ENCODE measurements at places on chromosomes 6 and 20. TPM values are rescaled to one million over a fixed set of nuclear protein-coding genes. Genes with fewer than 3 reads are reported as not detected.

- peak; percentile 98 for ATAC-seq
- no peaks in the 10 kb centered on the region for H3K36me3 ChIP-seq
- H3K4me3 ChIP-seq: peak overlapping the region; percentile 76
Observed at GRCh38 chr6:5851261-5851757, 155.4 kb downstream of the NRN1 start.

DNA sequence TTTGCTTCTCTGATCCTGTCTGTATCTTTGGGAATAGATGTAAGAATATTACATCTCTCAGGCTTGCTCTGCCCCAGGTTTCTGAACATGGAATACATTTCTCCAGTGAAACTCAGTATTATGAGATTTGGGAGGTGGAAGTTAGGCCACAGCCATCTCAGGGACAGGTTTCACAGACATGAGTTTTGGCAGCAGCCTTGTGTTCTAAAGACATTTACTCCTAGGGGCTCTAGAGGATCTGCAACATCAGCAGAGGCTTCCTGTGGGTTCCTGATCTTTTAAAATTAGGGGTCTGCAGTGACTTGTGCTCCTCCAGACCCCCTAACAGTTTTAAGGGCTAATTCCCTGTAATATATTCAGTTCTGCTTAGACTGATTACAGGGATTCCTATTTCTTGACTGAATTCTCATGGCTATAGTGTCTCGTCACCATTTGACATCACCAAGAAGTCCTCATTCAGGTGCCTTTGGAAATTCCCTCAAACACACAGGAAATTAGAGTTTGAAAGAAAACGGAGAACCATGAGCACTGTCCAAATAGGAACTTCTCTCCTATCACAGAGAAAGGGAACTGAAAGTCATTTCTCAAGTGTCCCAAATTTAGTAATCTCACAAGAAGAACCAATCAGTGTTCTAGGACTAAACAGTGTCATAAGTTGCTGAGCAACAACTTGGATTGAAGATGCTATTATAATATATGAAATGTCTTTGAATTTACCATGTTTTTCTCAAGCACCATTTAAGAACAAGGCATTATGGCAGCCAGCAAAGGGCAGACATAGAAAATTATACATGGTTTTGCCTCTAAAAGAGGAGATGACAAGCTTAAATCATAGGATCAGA lies 2.5 kb upstream of the HLA-DRA start:
- no peak overlapping the region for H3K4me3 ChIP-seq
- peaks cover 18% of the 10 kb centered on the region for H3K27me3 ChIP-seq
- H3K4me1 ChIP-seq: peaks cover 8% of the 10 kb centered on the region
- no peaks in the 10 kb centered on the region for H3K36me3 ChIP-seq

Gene TGM3
- total RNA-seq: 0.16 TPM

GRCh38 chr6:158552055-158552795 lies 7.7 kb upstream of the TMEM181 start:
- H3K36me3 ChIP-seq: no peaks in the 10 kb centered on the region
- H3K4me3 ChIP-seq: no peak overlapping the region
- no peaks in the 10 kb centered on the region for H3K27me3 ChIP-seq

DNA sequence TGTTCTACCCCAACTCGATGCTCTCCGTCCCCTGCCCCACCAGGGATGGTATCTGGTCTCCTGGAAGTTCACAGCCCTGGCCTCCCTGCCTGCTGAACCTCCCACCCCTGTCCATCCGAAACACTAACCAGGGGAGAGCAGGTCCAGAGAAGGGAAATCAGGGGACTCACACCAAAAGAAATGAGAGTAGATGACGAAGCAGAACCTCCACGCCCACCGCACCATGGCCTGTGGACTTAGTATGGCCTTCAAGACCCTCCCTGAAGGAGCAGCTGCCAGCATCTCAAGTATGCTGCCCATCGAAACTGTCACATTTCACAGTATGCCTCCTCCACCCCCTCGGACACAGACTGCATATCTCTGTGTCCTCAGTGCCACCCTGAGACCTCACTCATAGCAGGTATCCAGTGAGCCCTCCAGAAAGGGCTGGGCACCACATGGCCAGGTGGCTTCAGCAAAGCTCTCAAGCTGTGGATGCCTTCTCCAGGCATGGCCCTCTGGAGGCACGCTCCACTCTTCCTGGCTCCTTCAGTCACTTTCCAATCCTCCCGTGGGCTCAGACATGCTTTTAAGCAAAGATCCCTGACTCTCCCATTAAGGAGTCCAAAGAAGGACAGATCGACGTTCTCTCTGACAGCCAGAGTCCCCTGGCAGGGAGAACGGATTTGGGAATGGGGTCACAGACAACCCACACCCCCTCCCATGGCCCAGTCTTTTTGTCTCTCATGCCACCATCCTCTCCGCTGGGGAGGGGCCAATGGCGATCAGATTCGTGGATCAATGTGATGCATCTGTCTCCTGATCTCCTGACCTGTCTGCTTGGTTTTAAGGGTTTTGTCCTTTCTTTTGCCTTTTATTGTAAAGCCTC lies 158.4 kb downstream of the ANKRD60 start:
- no peaks in the 10 kb centered on the region for H3K36me3 ChIP-seq
- no peak for ATAC-seq
- H3K4me1 ChIP-seq: no peaks in the 10 kb centered on the region
- no peak overlapping the region for H3K27ac ChIP-seq
- no peak overlapping the region for H3K4me3 ChIP-seq
- peaks cover 16% of the 10 kb centered on the region for H3K27me3 ChIP-seq

GRCh38 chr6:65707126-65707826 lies at the start of gene EYS:
EYS (minus strand) TSS chr6:65707226; CDS start chr6:65495410, 211,816 bp downstream.
- no peak within 1 kb of the TSS for H3K4me3 ChIP-seq
- no peaks in the 10 kb centered on the region for H3K36me3 ChIP-seq
- ATAC-seq: no peak
- H3K4me1 ChIP-seq: no peaks in the 10 kb centered on the region
- H3K27ac ChIP-seq: no peak within 1 kb of the TSS

DNA sequence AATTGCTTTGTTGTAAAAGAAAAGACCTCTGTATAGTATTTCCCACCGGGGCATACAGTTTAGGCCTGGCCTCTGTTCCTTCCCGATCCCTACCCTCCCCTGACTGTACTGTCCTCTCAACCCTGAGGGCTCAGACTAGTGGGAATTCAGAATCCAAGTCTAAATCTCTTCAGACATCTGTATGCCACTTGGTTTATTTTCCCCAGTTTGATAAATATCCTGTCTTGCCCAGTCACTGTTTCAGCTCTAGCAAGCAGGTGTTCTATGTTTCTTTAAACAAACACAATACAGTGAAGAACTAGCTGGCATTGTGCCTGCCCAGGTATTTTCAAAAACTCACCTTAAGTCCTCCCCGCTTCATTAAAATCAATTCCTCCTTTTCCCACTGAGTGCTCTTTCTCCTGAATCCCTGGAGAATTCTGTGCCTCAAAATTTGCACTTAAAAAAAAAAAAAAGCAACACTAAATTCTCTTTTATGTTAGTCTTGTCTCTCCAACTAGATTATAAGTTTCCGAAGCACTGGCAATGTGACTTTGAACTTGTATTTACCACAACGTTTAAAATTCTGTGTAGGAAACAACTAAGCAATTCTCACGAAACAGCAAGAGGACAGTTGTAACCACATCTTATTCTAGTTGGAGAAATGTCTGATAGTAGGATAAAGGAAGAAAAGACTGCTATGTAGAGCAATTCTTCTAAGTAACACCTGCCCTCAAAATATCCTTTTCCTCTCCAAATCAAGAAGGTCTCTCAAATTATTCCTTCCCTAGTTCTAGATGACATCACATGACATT lies 112.0 kb upstream of the CARMIL1 start:
- H3K4me3 ChIP-seq: peak overlapping the region; percentile 16
- peak overlapping the region; percentile 71 for H3K27ac ChIP-seq
- no peaks in the 10 kb centered on the region for H3K27me3 ChIP-seq
- no peak for ATAC-seq
- H3K36me3 ChIP-seq: no peaks in the 10 kb centered on the region

- H3K27ac ChIP-seq: no peak overlapping the region
- no peaks in the 10 kb centered on the region for H3K4me1 ChIP-seq
- no peaks in the 10 kb centered on the region for H3K36me3 ChIP-seq
- no peaks in the 10 kb centered on the region for H3K27me3 ChIP-seq
- H3K4me3 ChIP-seq: no peak overlapping the region
Observed at GRCh38 chr6:81656231-81656630, 96.2 kb downstream of the TENT5A start.

All from activated T-helper 17 cell treated with anti-CD3 and anti-CD28 coated beads, Interleukin-2, amount 50 U/mL, for 72 hours (primary cell).